Stimulated activated CD4-positive, alpha-beta T cell treated with anti-CD3 and anti-CD28 coated beads, Interleukin-1b, Interleukin-23, amount 100 ng/mL, for 24 hours (primary cell): ENCODE measurements at places on chromosomes 16 and 17.
A peak's percentile ranks its signal among the peaks of the same experiment; 100 is the strongest.

DNA sequence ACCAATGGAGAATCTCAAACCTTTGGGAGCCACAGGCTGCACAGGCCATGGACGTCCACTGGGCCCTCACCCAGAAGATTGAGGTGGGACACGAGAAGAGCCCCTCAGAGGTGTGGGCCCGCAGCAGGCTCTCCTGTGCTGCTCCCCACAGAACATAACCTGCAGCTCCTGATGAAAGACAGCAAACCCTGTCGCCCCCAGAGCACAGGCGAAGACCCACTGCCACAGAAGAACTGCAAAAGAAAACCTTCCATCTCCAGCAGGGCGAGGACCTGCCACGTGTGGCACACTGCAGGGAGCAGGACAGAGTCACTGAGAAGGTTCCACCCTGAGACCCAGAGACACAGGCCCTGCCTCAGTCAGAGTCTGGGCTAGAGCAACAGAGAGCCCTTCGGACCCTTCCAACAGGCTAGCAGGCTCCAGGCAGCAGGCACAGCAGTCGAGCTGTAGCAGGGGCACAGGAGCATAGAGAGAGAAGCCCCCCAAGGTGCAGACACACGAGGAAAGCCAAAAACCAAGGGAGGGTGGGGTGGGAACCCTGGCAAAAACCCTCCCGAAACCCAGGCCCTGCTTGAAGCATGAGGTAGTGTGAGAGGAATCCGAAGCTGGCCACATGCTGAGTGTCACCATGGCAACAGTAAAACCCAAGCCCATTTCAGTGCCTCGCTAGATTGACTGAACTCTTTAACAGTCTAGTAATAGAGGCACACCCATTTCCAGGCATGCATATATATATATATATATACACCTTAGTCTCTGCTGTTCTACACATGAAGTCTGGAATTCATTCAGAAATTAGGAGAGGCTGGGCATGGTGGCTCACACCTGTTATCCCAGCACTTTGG, 60.0 kb upstream of the CHMP6 start:
- DNase-seq: no peak

DNA sequence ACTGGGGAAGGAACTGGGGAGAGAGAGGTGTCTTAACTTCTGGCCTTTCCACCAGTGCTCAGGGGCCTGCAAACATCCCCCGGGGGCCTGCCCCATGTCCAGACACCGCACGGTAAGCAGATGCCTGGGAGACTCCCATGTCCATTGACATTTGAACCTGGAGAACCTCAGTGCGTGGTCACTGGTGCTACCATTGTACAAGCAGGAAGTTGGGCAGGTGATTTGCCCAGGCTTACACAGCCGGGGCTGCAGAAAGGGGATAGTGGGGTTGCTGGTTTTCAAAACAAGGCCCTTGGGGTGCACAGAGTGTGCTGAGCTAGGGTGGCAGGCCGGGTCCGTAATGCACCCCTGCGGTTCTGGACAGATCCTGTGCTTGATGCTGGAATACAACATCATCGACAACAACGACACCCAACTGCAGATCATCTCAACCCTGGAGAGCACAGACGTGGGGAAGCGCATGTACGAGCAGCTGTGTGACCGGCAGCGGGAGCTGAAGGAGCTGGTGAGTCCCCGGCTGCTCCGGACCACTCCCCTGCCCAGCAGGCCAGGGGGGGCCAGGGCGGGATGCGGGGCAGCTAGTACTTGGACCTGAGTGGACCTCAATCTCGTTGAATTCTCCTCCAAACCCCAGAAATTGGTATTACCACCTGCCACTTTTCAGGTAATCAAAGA, 77.7 kb upstream of the PLCG2 start:
- DNase-seq: no peak

DNA sequence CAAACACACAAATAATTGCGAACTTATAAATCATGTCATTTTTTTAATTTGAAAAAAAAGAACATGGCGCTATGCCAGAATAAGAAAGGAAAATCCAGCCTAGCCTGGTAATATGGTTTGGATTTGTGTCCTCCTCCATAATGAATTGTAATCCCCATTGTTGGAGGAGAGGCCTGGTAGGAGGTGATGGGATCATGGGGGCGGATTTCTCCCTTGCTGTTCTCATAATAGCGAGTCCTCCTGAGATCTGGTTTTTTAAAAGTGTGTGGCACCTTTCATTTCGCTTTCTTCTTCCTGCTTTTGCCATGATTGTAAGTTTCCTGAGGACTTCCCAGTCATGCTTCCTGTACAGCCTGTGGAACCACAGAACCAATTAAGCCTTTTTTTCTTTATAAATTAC, 65.9 kb upstream of the TANC2 start:
- DNase-seq: no peak

- DNase-seq: no peak
These were observed 49.3 kb upstream of the JPH3 start for GRCh38 chr16:87552772-87553573.

DNA sequence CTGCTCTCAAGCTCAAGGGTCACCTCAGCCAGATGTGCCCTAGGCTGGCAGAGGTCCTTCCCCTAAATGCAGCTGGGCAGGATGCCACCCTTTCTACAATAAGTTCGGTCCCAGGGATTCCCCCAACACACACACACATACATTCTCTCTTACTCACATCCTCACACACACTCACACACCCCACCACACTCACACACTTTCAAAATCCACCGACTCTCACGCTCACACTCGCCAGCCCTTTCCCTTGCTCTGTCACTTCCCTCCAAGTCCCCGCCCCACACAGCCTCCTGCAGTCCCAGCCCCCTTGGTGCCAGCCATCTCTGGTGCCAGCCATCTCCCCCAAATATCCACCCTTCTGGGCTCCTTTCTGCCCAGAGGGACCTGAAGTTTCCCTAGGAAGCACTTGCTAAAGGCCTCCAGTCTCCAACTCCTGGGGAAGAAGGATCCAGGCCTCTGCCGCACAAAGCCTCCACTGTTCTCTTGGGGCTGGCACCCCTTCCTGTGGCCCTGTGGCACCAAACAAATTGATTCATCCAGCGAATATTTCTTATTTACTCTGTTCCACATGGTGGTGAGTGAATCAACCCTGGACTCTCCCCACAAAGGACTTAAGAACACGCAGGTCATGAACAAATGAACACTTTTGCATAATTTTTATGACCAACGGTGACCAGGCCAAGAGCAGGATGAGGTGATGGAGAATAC, 3.8 kb upstream of the USP36 start:
- DNase-seq: no peak

- DNase-seq: peak; percentile 58
These were observed 12.6 kb upstream of the ARHGAP17 start for GRCh38 chr16:25027781-25028180.

DNA sequence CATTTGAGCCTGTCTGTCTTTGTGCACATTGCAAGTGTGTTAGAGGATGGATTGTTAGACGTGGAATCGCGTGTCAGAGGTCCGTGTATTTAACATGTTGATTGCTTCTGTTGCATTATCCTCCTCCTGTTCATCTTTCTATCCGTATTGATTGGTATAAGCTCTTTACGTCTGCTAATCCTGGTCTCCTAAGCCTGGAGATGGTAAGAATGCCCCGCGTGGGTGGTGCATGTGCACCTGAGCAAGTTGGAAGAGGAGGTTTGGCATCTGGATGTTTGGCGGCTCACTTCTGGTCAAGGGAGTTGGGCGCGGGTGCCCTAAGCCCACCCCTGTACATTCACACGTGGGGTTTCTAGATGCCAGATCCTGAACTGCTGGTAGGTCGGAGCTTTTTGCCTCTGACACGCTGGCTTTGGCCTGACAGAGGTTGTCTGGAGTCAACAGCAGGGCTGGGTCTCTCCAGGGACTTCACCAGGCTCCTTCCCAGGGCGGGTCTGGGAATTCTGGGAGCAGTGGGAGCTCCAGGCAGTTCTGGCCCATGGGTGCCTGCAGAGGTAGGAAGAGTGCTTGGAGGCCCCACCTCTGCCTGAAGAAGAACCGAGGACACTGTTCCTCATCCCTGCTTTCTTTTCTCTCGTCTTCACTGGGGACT, 107.3 kb downstream of the OR1D5 start:
- DNase-seq: no peak
